ENCODE measurements at places on chromosomes 11 and 22.
A peak's percentile ranks its signal among the peaks of the same experiment; 100 is the strongest.

GRCh38 chr22:42805016-42805997 lies 51.8 kb downstream of the ARFGAP3 start:
- DNase-seq = no peak

DNA sequence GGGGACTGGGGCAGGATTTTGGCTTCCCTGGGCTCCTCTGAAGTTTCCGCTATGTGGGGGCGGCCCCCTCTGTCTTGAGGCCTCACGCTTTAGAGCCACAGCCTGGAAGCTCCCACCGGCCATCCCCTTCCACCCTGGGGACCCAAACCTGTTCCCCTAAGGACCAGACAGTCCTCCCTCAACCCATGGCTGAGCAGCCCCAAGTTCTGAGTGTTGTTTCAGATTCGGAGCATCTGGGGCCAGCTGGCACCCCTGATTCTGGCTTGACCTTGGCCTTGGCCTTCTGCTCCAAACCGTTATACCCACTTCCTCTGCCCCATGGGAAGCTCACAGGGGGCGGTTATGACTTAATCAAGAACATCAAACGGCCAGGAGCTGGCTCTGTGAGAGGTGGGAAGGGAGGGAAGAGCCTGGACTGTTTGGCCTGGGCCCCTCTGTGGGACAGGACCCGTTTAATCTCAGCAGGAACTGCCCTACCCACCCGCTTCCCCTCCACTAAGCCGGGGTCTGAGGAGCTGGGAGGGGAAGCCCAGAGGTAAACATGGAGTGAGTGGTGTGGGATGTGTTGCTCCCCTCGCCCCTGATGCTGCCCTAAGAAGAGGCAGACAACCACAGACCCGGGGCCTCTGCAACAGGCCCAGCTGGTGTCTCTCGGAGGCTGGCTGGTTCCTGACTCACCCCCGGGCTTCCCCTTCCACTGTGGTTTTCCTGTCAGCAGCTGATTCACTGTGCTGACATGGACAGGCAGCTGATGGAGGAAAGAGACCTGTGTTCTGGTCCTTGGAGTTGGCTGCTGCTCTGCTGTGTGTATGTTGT lies 3.4 kb downstream of the CD82 start:
- DNase-seq = no peak

DNA sequence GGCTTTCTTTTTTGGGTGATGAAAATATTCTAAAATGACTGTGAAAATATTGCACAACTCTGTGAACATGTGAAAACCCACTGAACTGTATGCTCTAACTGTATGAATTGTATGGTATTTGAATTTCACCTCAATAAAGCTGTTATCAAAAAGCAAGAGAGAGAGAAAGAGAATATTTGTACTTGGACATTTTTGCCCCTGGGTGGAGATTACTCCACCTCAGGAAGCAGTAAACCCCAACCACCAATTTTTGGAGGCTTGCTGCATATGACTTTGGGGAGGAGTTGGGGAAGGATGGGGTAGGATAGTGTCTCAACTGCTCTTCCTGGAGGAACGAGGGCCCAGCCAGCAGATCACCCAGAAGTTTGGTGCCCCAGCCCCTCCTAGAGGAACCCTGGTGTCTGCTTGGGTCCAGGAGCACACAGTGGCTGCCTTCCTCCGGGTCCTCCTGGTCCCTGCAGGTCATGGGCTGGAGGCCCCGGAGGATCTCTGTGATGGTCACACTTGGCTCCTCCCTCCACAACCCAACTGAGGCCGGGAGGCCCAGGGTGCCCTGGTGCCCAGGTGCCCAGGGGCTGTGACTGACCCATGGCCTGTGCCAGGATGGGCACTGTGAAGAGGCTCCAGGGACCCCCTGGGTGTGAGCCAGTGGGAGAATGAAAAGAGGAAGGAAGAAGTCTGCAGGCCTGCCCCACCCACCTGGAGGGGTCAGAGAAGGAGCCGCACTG lies 15.3 kb upstream of the PICK1 start:
- no peak for DNase-seq

- DNase-seq = peak; percentile 54
Observed at GRCh38 chr22:28594076-28594796, 85.4 kb downstream of the TTC28 start.

DNA sequence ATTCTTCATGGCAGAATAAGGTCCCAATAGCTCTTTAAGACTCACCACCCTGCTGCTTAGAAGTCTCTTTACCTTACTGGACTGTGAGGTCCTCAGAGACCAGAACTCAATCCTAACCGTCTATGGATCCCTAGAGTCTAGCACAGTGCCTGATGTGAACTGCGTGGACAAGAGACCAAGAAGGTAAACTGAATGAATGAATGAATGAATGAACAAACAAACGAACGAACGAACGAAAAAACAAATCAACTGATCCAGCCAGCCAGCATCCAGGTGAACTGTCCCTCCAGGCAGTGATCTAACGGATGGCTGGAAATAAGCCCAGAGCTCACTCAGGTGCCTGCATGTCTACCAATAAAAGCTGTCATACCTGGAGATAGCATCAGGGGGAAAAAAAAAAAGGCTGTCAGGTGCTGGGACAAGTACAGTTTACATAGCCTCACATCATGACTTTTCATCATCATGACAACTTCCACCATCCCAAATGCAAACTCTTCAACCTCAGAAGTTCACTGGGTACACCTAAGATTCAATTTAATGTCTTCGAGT lies 59.8 kb downstream of the PACSIN2 start:
- no peak for DNase-seq

DNA sequence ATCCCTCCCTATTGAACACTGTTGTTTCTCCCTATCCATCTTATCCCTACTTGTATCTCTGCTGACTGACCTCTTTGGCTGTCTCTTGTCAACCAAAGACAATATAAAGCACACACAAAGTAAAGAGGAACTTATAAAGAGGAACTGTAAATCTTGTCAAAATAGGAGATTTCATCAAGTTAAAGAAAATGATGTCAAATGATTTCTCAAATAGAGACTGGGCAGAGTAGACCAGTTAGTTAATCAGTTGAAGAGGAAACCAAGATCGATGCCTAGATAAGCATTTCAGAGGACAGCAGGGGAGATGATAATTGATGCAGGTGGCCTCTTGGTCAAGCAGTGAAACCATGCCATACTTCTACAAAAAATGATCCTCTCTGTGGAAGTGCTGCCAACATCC lies 22.7 kb downstream of the KCNQ1OT1 start:
- DNase-seq = no peak

DNA sequence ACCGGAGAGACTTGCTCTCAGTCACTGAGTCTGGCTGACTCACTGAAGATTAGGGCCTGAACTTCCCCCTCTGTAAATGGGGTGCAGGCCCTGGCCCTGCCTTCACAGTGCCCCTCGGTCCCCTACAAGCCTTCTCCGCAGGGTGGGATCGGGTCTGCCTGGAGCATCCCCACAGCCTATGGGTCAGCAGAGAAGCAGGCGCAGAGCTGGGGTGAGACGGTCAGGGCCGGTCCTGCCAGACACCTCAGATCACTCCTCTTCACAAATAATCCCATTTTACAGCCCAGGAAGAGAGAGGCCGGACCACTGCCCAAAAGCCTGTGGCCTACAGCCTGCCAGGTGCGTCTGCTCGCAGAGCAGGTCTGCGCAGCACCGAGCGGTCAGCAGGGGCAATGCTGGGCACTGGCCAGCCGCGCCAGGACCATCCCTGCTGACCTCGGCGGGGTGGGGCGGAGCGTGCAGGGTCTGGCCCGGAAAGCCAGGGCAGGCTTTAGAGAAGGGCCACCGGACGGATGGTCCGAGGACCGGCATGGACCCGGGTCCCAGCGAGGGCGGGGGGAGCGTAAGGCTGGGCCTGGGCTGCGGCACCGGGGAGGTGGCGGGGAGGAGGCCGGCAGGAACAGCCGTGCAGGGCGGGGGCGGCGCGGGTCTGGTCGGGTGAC lies 522 bp upstream of the SEPTIN5 start:
- no peak for DNase-seq

DNA sequence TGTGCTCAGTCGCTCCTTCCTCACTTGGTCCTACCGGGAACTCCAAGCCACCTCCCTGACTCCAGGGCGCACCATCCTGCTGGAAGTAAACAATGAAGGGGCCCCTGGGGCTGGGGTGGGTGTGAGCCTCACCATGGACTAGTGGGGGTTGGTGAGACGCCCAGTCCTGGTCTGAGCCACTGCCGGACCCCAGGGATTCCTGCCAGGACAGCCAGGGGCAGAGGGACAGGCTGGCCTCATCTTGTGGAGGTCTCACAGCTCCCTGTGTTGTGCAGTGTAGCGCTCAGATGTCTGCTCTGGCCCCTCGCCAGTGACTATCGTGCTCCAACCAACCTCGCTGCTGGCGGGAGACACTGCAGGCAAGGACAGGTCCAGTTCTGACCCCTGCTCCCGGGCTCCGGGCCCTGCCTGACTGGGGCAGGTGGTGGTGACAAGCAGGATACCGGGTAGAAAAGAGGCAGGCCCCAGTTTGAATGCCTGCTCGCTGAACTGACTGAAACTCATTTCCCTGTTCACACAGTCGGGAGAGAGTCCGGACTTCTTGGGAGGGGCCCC lies 1021.4 kb downstream of the BRD1 start:
- no peak for DNase-seq

GRCh38 chr11:74299015-74299414 lies 12.4 kb downstream of the P4HA3 start:
- DNase-seq = no peak

- DNase-seq = no peak
Observed at GRCh38 chr22:34306361-34306760, 386.1 kb upstream of the LARGE1 start.

DNA sequence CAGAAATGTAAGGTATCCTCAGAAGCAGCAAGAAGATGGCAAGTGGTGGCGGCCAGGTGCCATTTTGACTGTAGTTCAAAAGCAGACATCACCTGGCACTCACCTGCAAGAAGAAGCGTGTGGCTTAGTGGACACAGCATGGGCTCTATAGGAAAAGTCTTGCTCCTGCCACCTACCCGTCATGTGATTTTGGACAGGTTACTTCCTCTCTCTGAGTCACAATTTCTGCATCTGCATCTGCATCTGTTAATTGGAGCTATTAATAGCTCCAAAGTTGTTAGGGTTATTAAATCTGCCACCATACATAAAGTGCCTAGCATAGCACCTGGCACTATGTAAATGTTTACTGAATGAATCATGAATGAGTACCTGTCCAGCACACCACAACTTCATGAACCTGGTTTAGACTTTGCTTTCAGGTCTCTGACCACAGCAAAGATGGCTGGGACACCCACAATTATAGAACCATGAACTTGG lies 16.8 kb downstream of the RAB30 start:
- no peak for DNase-seq

GRCh38 chr22:50027639-50028537 lies 15.3 kb upstream of the IL17REL start:
- no peak for DNase-seq

DNA sequence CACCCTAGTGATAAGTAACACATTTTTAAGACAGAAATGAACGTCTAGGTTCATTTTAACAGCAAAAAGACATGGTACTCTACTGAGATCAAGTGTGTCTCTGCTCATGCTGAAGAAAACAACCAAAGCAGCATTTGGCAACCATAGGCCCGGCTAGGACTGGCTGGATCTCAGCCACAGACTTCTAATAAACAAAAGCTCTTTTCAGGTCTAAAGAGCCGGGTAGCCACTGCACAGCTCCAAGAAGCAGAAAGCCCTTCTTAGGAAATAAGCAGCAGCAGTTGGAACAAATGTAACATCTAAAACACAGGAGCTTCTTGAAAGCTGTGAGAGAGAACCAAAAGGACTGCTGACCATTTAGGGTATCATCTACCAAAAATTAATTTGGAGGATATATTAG lies 37.6 kb downstream of the PITPNB start:
- no peak for DNase-seq

DNA sequence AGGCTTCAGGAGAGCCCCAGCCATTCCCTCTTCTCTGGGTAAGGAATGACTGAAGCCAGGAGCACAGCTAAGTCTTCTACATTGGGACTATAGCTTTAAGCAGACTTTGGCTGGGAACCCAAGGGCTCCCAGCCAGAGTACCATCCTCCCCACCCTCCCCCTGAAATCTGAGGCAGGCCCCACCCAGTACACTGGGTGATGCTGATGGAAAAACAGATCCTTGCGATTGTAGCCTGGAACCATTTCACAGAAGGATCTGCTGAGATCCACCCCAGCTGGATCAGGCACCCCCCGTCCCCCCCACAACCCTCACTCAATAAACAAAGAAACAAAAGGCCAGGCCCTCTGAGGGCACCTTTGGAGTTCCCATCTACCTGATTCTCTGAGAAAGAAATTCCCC lies 39.8 kb downstream of the IL18BP start:
- DNase-seq = peak; percentile 55

DNA sequence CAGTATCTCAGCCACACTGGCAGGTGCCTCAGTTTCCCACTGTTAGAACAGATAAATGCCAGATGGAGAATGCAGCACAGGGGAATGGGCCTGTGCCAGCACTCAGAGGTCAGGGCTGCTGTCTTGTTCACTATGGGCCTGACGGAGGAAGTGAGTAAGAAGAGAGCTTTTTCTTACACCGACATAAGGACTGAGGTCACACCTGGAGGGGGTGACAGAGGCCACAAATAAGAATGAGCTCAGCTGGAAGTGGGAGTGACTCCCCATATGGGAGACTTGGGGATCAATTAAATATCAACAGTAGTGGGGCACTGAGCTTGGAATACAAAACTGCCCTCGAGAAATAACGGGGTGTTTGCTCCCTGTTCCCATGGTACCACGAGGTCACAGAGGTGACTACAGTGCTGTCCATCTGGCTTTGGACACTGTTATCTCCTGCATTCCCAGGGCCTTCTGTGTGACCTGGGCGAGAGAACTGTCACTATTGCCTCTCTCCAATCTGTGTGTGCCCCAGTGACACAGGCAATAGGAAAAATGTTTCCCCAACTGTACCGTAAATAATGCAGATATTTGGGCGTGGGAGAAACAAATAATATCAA lies 94.1 kb upstream of the NNMT start:
- no peak for DNase-seq

DNA sequence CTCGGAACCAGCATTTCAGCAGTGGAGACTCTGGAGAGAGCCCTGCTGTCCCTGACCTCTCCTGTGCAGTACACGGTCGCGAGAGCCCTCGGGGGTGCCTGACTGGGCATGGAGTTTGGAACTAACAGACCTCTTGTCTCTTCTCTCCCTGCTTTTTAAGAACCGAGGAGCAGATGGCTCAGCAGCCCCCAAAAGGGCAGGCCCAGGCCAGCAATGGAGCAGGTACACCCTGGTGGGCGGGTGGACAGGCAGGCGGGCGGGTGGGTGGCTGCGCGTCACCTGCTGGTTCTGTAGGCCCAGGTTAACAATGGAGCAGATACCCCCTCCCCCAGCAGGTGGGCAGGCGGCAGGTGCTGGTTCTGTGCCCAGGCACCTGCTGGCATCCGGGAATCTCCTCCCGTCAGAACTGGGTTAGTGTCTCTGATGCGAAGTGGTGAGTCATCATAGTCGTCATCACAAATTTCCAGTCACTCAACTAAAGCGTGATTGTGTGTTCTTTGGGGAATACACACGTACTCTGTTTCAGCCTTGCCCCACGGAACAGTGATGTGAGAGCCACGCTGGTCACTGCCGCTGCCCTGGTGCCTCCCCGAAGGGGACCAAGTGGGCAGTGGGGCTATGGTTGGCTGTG lies 41.1 kb downstream of the GRAMD4 start:
- DNase-seq = peak; percentile 74

GRCh38 chr11:74070723-74071492 lies 62.0 kb upstream of the UCP3 start:
- DNase-seq = no peak

Measured in kidney (tissue), 22 donors.